ENCODE measurements at places on chromosomes 6 and 20.

DNA sequence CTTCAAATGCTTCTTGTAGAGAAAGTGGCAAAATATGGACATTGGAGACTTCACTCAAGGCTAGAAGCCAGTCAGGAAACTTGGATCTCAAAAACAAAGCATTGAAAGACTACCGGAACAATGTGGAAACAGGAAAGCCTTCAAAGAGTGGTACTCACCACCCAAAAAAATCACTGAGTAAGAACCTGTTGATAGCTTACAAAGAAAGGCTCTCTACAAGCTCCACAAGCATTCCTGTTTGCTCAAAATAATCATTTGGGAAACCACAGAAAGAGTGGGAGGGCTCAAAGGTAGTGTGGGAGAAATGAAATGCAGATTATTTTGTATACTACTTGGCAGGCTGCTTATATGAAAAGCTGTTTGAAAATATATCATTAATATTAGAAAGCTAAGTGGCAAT, 9.5 kb upstream of the DST start:
- DNase-seq, result no peak

GRCh38 chr6:124962639-124963415, 590 bp downstream of the RNF217 start:
- no peak for DNase-seq

GRCh38 chr20:43550456-43550855, 8.4 kb upstream of the SGK2 start:
- DNase-seq, result no peak

DNA sequence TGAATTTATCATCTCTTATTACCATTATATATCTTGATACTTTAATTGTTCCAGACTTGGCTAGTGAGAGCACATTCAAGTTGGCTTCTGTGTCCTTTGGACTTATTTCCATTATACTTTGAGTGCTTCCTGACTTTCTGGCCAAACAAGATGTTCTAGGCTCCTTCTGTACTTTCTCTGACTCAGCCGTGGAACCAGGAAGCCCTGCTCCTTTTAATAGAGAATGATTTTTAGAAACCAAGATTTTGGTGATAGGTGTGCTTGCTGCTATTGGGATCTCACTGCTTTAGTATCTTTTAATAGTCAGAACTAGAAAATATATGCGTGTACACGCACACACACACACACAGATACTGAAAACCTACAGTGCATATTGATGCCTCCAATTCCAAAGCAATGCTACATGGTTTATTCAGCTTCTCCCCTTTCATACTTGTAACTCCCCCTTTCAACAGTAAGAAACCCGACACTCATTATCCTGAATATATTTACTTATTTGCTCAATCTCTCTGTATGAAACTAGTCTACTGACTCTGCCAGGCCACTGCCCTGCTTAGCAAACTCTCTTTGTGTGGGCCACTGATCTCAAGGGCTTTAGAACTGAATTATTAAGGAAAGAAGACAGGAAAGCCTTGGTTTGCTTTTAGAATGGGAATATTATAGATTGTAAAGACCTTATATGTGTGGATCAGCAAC, 42.7 kb upstream of the EZR start:
- no peak for DNase-seq

DNA sequence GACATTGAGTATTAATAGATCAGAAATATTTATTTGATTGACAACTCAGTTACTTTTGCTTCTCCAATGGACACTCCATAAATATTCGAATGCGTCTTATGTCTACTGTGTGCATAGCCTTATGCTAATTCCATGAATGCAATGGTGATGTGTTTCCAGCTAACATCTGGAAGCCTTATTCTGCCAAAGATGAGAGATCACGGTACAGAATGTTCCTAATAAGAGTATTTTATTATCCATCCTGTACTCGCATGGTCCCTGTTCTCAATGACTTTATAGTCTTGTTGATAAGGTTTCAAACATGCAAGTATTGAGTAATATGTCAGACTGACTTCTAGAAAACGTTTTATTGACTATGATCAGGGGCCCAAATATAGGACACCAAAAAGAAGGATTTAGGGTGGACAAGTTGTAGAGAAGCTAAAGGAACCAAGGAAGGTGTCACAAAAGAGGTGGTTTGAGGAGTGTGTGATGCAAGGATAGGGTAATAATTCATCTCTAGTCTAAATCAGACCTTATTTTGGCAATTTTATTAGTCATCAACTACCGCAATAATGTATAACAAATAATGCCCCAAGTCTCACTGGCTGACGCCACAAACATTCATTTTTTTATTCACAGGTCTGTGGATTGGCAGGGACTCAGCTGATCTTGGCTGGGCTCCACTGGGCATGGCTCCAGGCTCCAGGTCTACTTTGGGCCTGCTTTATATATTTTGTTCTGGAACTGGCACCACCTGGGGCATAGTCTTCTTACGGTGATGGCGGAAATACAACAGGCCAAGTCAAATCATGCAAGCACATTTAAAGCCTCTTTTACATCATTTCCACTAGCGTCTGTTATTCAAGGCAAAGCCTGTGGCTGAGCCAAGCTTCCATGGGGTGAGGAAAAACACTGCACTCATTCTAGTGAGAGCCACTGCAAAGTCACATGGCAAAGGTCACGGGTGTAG, 24.5 kb upstream of the CD83 start:
- no peak for DNase-seq

DNA sequence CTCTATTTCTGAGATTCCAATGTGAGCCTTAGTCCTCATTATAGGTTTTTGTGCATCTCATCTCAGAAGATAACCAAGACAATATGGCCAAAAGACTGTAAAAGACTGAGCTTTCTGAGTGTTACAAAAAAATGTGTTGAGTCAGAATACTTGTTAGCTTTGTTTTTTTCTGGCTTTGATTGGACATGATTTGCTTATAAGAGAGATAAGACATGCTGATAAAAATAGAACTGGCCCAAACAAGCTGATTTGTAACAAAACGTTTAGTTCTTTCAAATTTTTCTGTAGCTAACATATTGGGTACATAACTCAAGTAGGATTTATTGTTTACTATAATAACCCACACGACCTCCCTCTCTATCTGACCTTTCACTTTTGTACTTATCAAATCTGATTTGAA, 32.9 kb downstream of the FILIP1 start:
- DNase-seq, result no peak

GRCh38 chr6:19925533-19925932, 88.4 kb downstream of the ID4 start:
- no peak for DNase-seq

- no peak for DNase-seq
Measured at GRCh38 chr6:113691260-113691656, 165.9 kb upstream of the MARCKS start.

DNA sequence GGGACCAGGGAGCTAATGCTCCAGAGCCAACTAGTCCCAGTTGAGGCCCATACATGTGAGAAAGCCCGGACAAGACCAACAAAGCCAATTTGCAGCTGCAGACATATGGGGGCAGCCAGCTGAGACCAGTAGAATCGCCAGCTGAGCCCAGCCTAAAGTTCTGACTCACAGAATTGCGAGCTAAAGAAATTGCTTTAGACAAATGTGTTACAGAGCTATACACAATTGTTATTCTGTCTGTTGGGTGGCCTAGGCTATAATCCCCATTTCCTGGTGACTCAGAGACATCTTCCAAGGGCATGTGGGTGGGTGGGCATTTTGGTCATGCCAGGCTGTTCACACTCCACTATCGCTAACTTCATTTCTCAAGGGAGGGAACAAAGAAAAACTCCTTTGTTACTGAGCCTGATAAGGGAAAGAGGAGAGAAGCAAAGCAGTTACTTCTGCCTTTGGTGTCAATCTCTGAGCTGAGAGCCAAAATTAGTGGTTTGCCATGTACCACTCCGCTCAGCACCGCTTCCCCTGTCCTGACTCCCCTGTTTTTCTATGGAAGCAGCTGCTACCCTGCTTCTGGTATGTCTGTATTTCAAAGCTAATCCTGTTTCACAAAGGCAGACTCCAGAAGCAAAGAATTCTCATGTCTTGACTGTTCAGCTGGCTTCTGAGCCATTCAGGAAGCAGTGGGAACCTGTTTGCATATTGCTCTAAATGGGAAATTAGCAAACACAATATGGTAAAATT, 26.1 kb downstream of the SCP2D1 start:
- no peak for DNase-seq

GRCh38 chr6:36692220-36692619, 5.4 kb upstream of the RAB44 start:
- DNase-seq, result no peak

- no peak for DNase-seq
Measured at GRCh38 chr6:167581637-167582036, 245.1 kb upstream of the AFDN start.

All from DMS 273 treated with DMSO at 0.1 percent for 48 hours (cell line).